Stimulated activated CD4-positive, alpha-beta T cell treated with anti-CD3 and anti-CD28 coated beads, Interleukin-2, amount 100 ng/mL, for 24 hours (primary cell): ENCODE measurements at places on chromosomes 5 and 9.

DNA sequence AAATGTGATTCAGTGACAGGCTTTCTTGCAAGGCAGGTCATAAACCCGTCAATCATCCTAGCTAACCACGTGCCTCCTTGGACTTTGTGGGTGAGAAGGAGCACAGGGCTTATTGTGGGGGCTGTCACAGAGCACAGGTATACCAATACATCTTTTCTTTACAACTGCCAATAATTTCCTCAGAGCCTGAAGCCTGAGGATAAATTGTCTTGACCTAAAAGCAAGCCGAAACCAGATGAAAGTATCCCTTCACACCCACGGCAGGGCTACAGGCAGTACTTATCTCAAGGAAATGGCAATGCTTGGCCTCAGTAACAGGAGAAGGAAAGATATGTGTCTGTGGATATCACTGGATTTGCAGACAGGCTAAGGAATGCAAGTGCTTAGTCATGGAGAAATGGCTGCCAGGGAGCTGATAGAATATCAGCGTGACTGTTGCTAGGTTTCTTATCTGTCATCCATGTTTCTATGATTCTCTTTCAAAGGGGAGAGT is 90.3 kb upstream of the ZNF366 start:
- no peak for DNase-seq

DNA sequence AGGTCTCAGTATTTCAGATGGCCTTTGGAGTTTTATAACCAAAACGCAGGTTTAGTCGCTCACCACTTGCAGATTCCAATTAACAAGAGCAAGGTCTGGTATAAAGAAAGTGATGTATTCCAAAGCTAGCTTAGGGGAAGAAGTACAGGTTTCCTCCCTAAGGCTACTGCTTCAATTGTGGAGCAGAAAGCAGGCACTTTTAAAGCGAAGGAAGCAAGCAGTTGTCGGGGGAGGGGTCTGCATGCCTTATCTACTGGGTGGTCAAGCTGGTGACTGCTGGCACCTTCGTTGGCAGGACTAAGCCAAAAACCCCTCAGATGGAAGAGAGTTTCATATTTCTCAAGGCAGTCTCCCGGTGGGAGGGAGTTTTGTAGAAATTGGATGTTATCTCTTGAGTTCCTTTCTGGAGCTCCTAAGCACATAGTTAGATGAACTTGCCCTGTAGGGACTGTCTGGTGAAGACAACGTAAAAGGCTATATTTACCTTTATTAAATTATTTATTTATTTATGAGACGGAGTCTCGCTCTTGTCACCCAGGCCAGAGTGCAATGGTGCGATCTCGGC is 1.6 kb upstream of the TMEM245 start:
- DNase-seq = no peak

DNA sequence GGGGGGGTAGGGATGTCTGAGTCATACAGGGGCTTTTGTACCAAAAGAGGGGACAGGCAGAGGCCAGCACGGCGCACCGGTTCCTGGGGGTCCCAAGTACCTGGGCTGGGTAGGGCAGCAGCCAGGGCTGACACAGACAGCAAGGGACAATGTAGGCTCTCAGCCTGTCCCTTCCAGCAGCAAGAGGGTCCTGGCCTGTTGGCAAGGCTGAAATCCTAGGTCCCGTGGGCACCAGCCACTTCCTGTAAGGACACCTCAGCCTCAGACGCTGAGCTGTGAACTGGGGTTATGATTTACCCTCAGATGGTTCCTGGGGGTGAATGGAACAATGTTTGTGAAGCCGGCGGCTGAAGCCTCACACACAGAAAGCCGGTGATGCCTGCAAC is 41.3 kb downstream of the NACC2 start:
- no peak for DNase-seq

DNA sequence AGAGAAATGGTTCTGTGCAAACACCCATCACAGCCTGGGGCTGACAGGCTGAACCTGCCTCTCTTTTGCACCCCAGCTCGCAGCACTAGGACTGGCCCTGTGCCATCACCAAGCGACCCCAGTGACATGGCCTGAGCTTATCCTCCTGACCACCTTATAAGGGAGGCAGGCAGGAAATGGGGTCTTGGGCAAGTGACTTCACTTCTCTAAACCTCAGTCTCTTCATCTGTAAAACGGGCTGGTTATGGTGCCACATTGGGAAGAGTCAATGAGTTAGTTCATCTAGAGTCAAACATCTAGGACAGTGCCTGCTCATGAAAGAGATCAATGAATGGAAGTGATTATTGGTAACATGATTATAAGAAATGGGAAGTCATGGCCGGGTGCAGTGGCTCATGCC is 6.2 kb downstream of the SNCB start:
- DNase-seq = no peak

DNA sequence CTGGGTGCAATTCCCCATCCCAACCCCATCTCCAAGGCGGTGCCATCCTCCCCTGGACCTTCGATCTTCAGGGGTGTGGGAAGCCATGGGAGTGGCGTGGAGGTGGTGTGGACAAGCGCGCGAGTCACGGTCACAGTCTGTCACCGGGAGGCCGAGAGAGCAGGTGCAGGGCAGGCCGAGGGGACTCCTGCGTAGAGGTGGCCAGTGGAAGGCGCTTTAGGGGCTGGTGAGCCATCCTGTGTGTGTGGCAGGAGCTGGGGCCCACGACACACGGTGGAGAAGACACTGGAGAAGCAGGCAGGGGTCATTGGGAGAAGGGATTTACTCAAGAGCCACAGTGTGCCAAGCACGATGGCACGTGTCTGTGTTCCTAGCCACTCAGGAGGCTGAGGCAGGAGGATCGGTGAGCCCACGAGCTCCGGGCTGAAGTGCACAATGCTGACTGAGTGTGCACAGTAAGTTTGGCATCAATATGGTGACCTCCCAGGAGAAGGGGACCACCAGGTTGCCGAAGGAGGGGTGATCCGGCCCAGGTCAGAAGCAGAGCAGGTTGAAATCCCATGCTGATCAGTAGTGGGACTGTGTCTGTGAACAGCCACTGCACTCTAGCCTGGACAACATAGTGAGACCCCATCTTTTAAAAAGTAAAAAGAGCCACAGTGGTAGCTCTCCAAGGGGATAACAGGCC is 145.1 kb upstream of the PHYKPL start:
- no peak for DNase-seq

DNA sequence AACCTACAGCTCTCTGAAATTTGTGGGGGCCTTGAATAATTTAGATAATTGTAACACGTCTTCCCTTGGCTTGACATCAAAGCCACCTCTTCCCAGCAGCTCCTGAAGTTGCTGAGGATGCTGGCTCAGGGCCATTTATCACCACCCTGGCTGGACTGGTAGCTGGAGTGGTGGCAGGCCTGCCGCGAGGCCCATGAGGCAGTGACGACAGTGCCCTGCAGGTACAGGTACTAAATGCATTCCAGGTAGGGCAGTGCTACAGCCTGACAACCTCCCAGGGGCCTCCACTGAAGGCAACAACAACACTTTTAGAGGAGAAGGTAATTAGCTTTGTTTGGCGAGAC is 270.2 kb upstream of the KLF4 start:
- DNase-seq = no peak

DNA sequence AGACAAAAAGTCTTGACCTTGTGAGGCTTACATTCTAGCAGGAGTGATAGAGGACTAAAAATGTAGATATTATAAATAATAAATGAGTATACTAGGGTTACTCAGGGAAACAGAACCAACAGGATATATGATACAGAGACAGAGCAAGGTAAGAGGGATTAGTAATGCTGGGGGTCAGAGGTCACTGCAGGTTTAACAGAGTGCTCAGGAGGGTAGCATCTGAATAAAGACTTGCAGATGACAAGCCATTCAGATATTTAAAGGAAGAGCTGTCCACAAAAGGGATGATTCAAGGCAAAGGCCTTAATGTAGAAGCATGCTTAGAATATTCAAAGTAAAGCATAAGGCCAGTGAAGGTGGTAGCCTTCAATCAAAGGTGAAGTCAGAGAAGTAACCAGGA is 65.6 kb upstream of the SEMA6A start:
- DNase-seq = no peak

GRCh38 chr5:80184235-80185023 is 71.4 kb downstream of the SERINC5 start:
- DNase-seq = no peak

GRCh38 chr9:124456341-124457078 is 6.3 kb downstream of the ADGRD2 start:
- no peak for DNase-seq

DNA sequence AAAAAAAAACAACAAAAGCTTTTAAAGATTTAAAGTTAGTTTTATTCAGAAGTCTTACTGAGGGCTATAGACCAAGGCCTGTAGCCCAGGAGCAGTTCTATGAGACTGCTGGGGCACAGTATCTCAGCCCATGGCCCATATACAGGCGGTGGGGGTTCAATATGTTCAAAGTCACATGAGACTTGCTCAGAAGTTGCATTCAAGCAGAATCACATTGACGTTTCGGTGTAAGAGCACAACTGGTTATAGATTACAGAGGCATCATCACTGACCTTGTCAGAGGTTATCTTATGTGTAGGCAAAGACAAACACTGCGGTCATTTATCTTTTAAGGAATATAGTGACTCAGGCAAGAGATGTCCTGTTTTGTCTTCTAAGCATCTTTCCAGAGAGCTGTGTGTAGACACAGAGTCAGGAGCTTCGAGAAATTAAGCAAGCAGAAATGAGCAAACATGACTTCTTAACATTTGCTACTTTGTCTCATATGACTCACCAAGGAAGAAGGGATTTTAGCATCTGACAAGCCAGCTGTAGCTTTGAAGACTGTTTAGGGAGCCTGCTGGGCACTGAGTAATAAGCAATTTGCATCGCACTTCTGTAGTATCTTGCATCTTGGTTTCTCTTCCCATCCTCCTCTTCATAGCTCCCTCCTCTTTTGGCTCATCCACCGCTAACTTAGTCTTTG is 12.9 kb upstream of the F2RL1 start:
- DNase-seq = no peak

DNA sequence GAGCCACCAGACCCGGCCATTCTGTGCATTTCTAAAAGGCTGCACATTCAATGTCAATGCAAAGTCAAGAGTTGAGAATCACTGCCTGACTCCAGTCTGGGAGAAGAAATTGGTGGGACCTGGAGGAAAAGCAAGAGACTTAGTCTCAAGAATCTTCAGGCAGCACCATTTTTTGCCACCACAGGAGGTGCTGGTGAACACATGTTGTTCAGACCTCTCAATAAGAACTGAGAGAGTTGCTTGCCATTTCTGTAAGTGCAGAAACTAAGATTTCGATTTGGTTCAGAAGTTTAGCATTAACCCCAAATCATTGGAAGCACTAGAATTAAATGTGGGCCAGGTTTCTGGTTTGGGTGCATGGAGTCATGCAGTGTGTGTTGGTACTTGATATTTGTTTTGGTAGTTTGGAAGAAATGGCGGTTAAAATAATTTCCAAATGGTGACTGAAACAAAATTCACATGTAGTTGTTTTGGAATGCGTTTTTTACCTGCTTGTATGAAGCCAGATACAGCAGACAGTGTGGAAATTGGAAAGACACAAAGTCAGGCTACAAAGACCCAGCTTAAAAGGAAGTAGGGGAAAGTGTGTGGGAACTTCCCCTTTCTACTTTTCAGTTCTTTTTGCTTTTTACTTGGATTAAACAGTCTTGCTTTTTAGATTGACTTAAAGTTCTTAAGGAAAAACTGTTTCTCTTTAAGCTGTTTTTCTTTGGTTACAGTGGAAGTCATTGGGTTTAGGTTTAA is 20.4 kb downstream of the PDE8B start:
- no peak for DNase-seq

- DNase-seq = no peak
Measured at GRCh38 chr5:92179651-92180050, 796.5 kb upstream of the ARRDC3 start.

GRCh38 chr5:133947431-133947841 is 21.0 kb downstream of the C5orf15 start:
- DNase-seq = no peak

DNA sequence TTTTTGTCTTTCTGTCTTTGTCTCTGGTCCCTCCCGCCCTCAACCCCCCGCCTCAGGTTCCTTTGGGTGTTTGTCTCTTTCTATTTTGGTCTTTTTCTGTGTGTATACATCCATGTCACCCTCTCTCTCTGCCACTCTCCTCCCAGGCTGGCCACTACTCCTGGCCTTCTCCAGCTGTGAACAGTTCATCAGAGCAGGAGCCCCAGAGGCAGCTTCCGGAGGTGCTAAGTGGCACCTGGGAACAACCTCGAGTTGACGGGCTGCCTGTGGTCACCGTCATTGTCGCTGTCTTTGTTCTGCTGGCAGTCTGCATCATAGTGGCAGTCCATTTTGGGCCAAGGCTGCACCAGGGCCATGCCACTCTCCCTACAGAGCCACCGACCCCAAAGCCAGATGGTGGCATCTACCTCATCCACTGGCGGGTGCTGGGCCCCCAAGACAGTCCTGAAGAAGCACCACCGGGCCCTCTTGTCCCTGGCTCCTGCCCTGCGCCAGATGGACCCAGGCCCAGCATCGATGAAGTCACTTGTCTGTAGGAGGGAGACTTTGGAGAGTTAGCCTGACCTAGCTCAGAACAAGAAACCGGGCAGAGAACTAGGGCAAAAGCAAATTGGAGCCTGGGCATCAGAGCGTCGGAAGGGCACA is 1.7 kb downstream of the SMIM33 start:
- no peak for DNase-seq

- no peak for DNase-seq
Measured at GRCh38 chr9:133930682-133931485, 61.2 kb downstream of the VAV2 start.

- DNase-seq = no peak
Measured at GRCh38 chr9:127207734-127208410, 56.7 kb upstream of the GARNL3 start.

DNA sequence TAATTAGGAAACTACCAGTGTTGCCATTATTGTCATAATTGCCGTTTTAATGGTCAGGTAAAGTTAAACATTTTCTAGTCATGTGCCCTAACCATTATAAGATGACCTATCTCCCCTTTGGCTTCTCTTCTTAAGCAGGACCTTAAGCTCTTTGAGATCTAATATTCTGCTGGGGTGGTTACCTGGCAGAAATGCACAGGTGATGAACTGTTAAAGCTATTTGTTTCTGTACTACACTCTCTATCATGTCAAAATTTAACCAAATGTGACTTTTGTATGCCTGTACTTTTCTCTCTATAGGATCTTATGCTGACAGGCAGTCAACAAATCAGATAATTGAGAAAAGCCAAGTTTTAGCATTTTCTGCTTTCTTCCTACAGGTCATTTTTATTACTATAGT is 23.3 kb downstream of the ALDH1A1 start:
- no peak for DNase-seq

DNA sequence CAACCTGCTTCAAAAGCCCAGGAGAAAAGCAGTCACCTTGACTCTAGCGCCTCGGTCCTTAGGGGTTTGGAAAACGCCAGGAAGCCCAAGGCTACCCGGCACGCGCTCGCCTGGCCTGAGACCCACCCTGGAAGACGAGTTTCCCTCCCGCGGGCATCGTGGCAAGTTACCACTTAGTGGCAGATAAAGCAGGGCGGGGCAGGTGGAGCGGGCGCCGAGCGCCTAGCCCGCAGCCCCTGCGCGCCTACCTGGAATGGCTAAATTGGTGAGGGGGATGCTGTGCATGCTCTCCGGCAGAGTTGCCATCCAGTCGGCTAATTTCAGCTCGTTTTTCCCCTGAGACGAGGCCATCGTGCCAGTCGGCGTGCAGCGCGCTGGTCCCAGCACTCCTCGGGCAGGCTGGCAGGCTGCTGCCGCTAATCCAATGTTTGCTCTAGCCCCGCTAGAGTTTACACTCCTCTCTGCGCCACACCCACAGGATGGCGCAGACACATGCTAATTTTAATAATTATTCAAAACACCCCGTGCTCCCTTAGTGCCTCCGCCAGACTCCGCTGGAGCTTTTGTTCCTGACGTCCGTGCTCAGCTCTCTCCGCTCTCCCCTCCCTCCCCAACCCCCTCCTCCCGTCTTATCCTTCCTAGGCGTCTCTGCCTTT is at the start of gene PLCXD3:
PLCXD3 (minus strand) TSS at position 426 of the 656 bp plus-strand sequence; CDS start at position 351, 75 bp downstream.
- no peak for DNase-seq

GRCh38 chr5:35794684-35795375 is 61.9 kb upstream of the IL7R start:
- DNase-seq = no peak
